ENCODE measurements at places on chromosomes 2 and 18. TPM values are rescaled to one million over a fixed set of nuclear protein-coding genes. Genes with fewer than 3 reads are reported as not detected.

GRB14 gene
- 15.9 TPM for total RNA-seq

PFN4 gene
- total RNA-seq: not detected

SCTR gene
- not detected for total RNA-seq

ANKRD53 gene
- not detected for total RNA-seq

PLGLB1 gene
- not detected for total RNA-seq

IL37 gene
- not detected for total RNA-seq

GYPC gene
- not detected for total RNA-seq

PCARE gene
- not detected for total RNA-seq

CMPK2 gene
- 5.5 TPM for total RNA-seq

XIRP2 gene
- total RNA-seq: not detected

ANO7 gene
- 4.1 TPM for total RNA-seq

AMER3 gene
- not detected for total RNA-seq

CFAP65 gene
- not detected for total RNA-seq

FER1L5 gene
- total RNA-seq: 0.05 TPM

ABCG5 gene
- total RNA-seq: not detected

TMEM200C gene
- total RNA-seq: not detected

CD8B gene
- not detected for total RNA-seq

KCNJ13 gene
- total RNA-seq: not detected

NCKAP5 gene
- 0.03 TPM for total RNA-seq

ROCK1 gene
- total RNA-seq: 7.1 TPM

- no peak for DNase-seq
Observed at GRCh38 chr18:9577361-9577760, 37.0 kb downstream of the PPP4R1 start.

GRCh38 chr2:95359031-95359430, 43.5 kb upstream of the FAHD2A start:
- no peak for DNase-seq

GRCh38 chr18:49304751-49305150, 155.7 kb downstream of the DYM start:
- DNase-seq: no peak

DNA sequence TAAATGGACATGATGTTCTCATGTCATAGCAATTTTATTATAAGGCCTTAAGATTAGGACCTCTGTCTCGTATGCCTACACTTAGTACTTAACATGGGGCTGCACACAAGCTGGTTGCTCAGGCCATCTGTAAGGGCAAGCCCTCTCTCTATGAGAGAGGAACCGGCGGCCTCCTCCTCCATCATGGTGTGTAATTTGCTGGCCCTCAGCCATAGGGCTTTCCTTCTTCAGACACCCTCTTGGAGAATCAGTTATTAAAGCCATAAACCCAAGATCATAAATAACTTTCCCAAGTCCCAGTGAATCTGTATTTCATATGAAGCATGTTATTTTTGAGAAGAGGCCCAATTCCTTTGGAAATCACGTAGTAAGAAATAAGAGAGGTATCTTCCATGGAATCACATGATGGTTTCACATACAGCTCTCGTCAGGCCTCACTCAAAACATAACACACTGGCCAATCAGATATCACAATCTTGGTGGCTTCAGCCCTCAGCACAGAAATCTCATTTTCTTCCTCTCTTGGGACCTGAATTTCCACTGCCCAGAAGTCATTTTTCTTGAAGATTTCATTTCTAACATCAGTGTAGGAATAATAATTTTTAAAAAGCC, 92.6 kb downstream of the RDH14 start:
- DNase-seq: no peak

GRCh38 chr2:14587119-14587518, 45.4 kb upstream of the LRATD1 start:
- DNase-seq: no peak

DNA sequence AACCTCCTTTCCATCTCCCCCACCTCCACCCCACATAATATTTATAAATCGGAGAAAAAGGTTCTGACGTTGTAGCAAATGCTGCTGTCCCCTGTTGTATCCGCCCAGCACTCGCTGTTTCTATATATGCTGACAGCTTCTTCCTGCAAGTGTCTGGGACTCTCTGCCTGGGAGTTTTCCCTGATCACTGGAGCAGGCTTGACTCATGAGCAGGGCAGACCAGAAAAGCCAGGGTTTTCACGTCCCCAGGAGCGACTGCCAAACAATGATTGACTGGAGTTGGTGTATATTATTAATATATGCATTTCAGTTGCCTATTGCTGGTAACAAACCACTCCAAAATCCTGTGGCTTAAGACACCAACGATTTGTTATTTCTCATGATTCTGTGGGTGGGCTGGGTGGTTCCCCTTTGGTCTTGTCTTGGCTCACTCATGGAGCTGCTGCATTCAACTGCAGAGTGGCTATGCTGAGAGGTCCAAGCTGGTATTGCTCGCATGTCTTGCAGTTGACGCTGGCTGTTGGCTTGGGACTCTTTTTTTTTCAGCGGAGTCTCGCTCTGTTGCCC, 21.2 kb upstream of the ASXL2 start:
- DNase-seq: no peak

DNA sequence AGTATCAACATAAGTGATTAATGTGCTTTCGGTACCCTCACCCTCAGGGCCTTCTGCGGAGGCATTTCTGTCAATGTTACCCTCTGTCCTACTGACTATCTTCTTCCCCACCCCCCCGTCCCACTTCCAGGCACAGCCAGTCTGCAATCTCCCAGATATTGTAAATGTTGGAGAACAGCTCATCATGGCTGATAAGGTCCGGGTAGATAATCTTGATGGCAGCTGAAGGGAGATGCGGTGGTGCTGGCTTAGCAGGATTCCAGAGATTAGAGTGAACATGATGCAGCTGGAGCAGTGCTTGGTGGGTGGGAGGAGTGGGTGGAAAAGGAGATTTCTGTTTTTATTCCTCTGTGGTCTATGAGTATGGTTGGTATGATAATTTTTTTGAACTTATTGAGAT, 15.5 kb downstream of the GTF2A1L start:
- DNase-seq: no peak

- DNase-seq: no peak
Observed at GRCh38 chr18:850960-851359, 38.9 kb upstream of the YES1 start.

- peak; percentile 35 for DNase-seq
Observed at GRCh38 chr2:212979799-212980198, 171.6 kb downstream of the IKZF2 start.

- no peak for DNase-seq
Observed at GRCh38 chr2:164868563-164869419, 27.2 kb upstream of the COBLL1 start.

- DNase-seq: no peak
Observed at GRCh38 chr2:205077159-205077558, 531.9 kb downstream of the PARD3B start.

- DNase-seq: no peak
Observed at GRCh38 chr2:148965623-148966437, 72.7 kb upstream of the LYPD6B start.

GRCh38 chr2:216286616-216287231, 85.6 kb downstream of the MARCHF4 start:
- peak; percentile 7 for DNase-seq

DNA sequence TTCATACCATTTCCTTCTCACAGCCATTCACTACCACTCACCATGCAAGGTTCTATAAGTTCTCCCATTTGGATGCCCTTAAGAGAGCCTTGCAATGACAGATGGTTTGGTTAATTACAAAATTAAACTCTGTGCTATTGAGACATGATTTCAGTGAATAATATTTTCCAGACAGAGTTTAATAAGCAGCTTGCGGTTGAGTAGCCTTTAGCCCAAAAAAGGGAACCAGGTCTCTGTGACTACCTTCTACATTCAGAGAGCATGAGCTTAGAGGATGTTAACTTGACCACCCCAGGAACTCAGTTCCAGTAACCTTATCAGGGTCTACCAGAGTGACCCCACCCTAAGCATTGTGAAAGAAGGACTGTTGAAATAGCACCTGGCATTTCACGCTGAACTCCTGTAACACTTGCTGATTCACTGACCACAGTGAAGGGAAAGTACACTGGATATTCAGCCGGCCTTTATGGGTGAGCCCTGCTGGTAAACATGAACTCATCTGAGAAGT, 1173.1 kb upstream of the ZEB2 start:
- peak; percentile 12 for DNase-seq

DNA sequence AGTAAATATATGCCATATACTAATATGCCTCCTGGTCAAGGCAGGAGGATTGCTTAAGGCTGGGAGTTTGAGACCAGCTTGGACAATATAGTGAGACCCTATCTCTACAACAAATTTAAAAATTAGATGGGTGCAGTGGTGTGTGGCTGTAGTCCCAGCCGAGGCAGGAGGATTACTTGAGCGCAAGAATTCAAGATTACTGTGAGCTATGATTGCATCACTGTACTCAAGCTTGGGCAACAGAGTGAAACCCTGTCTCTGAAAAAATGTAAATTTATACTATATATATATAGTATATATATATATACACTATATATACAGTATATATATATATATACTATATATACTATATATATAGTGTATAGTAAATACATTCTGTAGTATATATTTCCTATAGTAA, 30.0 kb upstream of the NPC1 start:
- no peak for DNase-seq

DNA sequence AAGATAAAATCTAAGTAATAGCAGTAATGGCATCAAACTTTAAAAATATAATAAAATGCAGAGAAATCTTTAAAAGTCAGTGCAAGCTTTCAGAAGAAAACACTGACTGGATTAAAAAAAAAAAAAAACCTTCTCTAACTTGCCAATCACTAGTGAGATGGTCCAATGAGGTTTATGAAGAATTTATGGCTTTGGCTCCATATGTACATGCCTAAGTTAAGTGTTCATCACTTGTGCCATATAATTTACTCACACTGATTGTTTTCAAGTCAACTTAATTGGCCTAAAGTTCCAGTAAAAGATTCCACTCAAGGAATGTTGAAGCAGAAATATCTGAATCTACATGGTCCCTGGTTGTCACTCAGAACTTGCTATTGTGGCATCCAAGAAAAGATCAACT, 40.7 kb upstream of the RAB27B start:
- DNase-seq: no peak

- DNase-seq: no peak
Observed at GRCh38 chr18:8801263-8801901, 96.0 kb downstream of the MTCL1 start.

DNA sequence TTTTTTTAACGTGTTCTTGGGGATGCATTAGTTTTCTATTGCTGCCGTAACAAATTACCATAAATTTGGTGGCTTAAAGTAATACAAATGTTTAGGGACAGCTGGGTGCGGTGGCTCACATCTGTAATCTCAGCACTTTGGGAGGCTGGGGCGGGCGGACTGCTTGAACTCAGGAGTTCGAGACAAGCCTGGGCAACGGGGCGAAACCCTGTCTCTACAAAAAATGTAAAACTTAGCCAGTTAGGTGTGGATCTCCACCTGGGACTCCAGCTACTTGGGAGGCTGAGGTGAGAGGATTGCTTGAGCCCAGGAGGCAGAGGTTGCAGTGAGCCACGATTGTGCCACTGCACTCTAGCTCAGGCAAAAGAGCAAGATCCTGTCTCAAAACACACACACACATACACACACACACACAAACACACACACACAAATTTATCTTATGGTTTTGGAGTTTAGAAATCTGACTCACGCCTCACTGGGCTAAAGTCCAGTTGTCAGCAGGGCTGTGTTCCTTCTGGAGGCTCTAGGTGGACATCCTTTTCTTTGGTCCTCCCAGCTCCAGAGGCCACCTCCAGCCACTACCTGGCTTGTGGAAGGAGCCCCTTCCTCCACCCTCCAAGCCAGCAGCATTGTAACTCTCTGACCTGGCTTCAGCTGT, 76.1 kb downstream of the SEPTIN10 start:
- DNase-seq: peak; percentile 37

GRCh38 chr2:13114391-13114790, 397.7 kb downstream of the TRIB2 start:
- DNase-seq: no peak

DNA sequence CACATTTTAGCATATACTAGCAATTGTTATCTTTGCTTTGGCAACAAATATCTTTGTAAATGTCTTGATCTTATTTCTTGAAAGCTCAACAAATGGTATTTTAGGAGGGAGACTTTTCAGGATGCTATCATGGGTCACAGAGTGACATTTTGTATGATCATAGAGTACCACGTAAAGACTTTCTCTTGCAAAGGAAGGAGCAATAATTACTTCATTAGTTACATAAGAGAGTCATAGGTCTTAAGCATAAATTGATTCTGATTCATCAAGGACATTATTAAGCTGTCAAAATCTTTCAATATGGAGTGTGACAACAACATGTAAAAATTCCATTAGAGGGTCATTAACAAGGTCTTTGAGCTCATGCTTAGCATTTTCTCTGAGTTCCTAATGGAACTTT, 339.6 kb downstream of the NUP35 start:
- no peak for DNase-seq

DNA sequence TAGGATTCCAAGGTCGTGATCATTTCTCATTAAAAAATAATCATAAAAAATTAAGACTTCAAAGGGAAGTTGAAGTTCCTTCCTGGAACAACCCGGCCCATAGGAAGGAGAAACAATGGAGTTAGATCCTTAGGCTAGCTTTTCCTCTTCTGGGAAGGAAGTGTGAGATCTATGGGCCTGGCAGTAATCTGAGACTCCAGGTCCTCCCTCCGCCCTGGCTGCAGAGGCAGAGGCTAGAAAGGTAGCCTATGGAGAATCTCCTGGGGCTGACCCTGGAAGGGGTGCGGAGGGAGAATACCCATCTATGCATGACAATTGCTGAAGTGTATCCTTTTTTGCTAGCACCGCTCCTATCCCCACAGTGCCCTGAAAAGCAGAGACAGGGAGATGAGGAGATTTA, 37.9 kb downstream of the TRIB2 start:
- DNase-seq: no peak

- DNase-seq: no peak
Observed at GRCh38 chr2:172976116-172976515, 99.5 kb upstream of the MAP3K20 start.

DNA sequence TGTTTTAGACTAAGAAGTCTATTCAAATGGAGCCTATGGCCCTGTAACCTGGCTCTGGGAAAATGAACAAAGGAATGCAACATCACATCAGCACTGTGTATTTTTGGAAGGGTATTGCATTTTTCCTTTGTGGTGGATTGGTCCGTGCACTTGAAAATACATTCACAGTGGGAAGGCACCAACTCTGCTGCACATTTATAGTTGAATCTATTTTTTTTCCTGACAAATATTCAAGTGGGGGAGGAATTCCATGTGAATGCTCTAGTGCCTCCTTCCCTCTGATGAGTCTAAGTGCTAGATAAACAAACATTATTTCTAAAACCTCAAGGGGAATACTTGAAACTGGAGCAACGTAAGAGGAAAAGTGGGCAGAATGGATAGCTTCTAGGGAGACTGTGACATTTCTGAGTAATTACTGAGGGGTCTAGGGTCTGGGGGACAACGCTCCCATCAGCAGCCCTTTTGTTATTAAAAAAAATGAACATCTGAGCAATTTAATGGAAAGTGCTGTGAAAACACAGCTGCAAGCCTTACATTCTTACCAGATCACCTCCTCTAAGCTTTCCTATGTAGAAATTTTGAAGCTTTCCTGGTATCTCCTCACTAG, 208.2 kb downstream of the SLC8A1 start:
- DNase-seq: no peak

Data from HT-29 (cell line).